Activated CD4-positive, alpha-beta memory T cell treated with anti-CD3 and anti-CD28 coated beads, Interleukin-2, amount 10 ng/mL, durations not matched to agents 7 days and 5 days (primary cell): ENCODE measurements at places on chromosomes 12 and 14. TPM values are rescaled to one million over a fixed set of nuclear protein-coding genes. Genes with fewer than 3 reads are reported as not detected.

The RNASE1 gene
- total RNA-seq: not detected

The OR4K1 gene
- total RNA-seq: not detected

The PLD4 gene
- not detected for total RNA-seq

The KITLG gene
- not detected for total RNA-seq

DNA sequence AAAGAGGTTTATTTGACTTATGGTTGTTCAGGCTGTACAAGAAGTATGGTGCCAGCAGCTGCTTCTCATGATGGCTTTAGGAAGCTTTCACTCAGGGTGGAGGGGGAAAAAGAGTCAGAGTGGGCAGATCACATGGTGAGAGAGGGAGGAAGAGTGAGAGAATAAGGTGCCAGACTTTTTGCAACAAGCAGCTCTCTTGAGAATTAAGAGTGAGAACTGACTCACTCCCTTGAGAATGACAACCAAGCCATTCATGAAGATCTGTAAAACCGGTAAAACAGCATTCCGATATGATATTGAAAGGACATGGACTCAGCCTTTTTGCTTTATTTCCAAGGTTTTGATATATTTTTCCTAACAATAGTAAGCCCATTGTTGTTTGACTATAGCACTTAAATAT is 501.2 kb downstream of the GALC start:
- H3K4me3 ChIP-seq: no peak overlapping the region
- H3K4me1 ChIP-seq: no peaks in the 10 kb centered on the region
- H3K27me3 ChIP-seq: no peaks in the 10 kb centered on the region
- DNase-seq: no peak

DNA sequence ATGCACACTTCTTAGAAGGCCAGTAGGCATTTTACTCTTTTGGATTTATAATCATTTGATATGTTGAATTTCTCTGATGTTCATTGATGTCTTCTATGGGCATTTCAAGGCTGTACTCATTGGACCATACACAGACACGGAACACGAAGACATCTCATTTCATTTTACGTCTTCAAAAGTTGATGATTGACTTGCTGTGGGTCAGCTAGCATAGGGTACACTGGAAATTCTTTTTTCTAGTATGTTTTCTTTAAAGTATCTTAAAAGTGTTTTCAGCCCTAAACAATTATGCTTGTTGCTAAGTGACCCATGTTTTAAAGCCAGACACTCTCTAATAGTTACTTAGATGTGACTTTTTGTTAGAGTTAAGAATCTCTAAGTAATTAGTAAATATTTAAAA is 16.3 kb downstream of the TRHDE start:
- no peak overlapping the region for H3K4me3 ChIP-seq
- H3K27ac ChIP-seq: no peak overlapping the region
- H3K27me3 ChIP-seq: no peaks in the 10 kb centered on the region

GRCh38 chr12:32098112-32098511 is 8.5 kb upstream of the BICD1 start:
- H3K27me3 ChIP-seq: peaks cover 2% of the 10 kb centered on the region
- no peak overlapping the region for H3K4me3 ChIP-seq
- H3K27ac ChIP-seq: no peak overlapping the region
- no peaks in the 10 kb centered on the region for H3K4me1 ChIP-seq
- no peaks in the 10 kb centered on the region for H3K36me3 ChIP-seq
- DNase-seq: no peak

DNA sequence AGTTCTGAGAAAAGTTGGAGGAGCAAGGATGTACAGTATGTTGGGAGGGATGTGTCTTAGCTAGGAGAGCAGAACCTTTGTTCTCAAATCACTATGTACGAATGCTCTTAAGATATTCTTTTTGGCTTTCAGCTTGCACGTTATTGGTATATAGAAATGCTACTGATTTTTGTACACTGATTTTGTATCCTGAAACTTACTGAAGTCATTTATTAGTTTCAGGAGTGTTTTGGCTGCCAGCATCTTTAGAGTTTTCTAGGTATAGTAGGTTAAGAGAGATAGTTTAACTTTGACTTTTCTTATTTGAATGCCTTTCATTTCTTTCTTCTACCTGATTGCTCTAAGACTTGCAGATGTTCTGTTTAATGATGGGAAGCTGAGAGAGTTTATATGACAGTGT is 442.8 kb upstream of the FBXO33 start:
- DNase-seq: no peak
- no peaks in the 10 kb centered on the region for H3K27me3 ChIP-seq
- no peaks in the 10 kb centered on the region for H3K4me1 ChIP-seq
- no peak overlapping the region for H3K27ac ChIP-seq

DNA sequence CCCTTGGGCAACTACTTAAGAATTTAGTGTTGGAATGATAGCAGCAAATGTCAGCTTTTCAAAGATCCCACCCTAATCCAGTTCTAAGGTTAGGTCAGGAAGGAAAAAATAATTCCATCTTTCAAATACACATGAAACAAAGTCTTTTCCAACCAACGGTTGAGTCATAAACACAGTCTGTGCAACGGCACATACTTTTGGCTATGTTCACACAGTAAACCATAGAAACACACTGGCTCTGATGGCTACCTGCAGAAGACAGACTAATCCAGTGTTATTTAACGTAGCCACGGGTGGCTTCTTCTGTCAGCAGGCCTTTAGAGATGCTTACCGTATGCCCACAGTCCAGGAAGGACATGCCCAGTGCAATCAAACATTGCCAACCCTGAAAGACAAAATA is 35.7 kb downstream of the HIGD1C start:
- no peaks in the 10 kb centered on the region for H3K27me3 ChIP-seq
- H3K36me3 ChIP-seq: peaks cover 48% of the 10 kb centered on the region
- H3K4me3 ChIP-seq: no peak overlapping the region
- H3K27ac ChIP-seq: no peak overlapping the region
- DNase-seq: no peak

GRCh38 chr14:56555921-56556570 is 23.6 kb upstream of the TMEM260 start:
- H3K4me1 ChIP-seq: peaks cover 3% of the 10 kb centered on the region
- H3K27me3 ChIP-seq: peaks cover 15% of the 10 kb centered on the region
- no peak overlapping the region for H3K27ac ChIP-seq
- no peaks in the 10 kb centered on the region for H3K36me3 ChIP-seq
- DNase-seq: no peak

DNA sequence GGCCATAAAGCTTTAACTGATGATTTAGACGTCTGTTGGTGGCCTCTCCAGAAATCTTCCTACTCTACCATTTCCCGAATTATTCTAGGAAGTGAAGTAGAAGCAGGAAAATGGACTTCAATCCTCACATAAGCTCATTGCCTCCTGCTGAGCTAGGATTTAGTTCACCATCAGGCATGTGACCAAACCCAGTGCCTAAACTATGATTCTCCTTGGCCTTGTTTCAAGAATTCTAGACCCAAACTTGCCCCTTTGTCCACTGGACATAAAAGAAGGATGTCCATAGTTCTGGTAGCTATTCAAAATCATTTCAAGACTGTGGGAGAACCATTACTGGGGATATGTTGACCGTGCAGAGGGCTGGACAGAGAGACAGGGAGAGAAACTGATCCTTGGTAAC is 105.8 kb downstream of the C12orf50 start:
- no peaks in the 10 kb centered on the region for H3K36me3 ChIP-seq
- H3K4me1 ChIP-seq: no peaks in the 10 kb centered on the region
- no peak overlapping the region for H3K27ac ChIP-seq
- no peaks in the 10 kb centered on the region for H3K27me3 ChIP-seq
- no peak for DNase-seq

DNA sequence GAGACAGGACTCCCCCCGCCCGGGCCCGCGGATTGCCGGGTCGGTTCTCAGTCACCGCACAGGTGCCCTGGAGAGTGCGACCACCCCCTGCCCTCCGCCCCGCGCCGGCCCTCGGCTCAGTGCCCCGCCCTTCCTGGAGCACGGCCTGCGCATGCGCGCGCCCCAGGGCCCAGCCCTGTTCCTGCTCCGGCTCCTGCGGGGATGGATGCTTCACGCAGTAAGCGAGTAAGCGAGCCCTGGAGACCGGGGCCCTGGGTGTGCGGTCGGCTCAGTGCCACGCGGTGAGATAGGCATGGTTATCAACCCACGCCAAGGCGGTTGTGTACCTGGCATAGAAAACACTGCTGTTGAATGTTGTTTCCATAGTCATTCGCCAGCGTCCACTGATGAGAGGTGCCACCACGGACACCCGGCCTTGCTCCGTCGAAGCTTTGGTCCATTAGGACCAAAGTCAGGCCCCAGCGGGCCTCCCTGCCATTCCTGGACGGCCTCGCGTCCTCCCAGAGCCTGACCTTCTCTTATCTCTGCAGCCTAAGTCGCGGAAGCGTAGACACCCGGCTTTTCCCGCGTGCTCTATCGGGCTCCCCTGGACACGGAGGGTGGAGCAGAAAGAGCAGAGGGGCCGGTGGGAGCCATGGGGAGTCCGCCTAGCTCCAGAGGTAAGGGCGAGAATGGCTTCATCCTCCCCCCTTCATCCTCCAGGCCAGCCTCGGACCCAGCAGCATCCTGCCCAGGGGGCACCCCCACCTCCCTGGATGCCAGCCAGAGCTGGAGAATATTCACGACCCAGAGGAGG is 90.6 kb downstream of the PAPOLA start:
- H3K27ac ChIP-seq: no peak overlapping the region
- DNase-seq: peak; percentile 74
- peak overlapping the region; percentile 74 for H3K4me3 ChIP-seq

- no peak overlapping the region for H3K27ac ChIP-seq
- DNase-seq: no peak
- no peak overlapping the region for H3K4me3 ChIP-seq
- peaks cover 12% of the 10 kb centered on the region for H3K4me1 ChIP-seq
Observed at GRCh38 chr14:68626386-68626785, 166.5 kb downstream of the ZFP36L1 start.
